ENCODE measurements at places on chromosomes 5 and 9. TPM values are rescaled to one million over a fixed set of nuclear protein-coding genes. Genes with fewer than 3 reads are reported as not detected.
A peak's percentile ranks its signal among the peaks of the same experiment; 100 is the strongest.

The RFX3 gene
- total RNA-seq = 14.9 TPM

- H3K4me3 ChIP-seq = no peak overlapping the region
- no peak overlapping the region for H3K27ac ChIP-seq
- H3K27me3 ChIP-seq = no peaks in the 10 kb centered on the region
- H3K4me1 ChIP-seq = no peaks in the 10 kb centered on the region
- H3K36me3 ChIP-seq = peaks cover 37% of the 10 kb centered on the region
- DNase-seq = no peak
These were observed 15.1 kb downstream of the ERMP1 start for GRCh38 chr9:5817862-5818261.

DNA sequence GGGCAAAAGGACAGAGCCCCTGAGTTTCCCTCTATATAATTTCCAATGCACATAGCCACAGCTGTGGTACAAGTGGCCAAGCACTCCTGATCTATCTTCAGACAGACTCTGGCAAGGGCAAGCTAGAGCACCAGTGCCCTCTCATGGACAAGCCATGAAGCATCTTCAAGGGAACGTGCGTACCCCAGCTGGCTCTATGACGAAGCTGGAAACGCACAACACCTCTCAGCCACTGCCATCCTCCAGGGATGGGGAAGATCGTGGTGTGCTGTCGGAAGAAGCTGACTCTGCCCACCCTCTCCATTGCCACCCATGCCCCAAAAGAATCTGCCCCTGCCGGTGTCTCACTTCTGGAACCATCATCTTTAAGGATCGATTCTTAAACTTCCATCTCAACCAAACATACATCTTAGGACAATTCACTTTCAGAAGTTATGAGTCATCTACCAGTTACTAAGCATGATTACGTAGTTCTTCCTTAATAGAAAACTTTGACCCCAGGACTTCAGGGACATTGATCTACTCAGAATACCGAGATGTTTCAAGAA lies 482.9 kb downstream of the AGTPBP1 start:
- peak; percentile 28 for DNase-seq
- no peak overlapping the region for H3K27ac ChIP-seq
- no peaks in the 10 kb centered on the region for H3K36me3 ChIP-seq
- no peaks in the 10 kb centered on the region for H3K27me3 ChIP-seq
- no peaks in the 10 kb centered on the region for H3K4me1 ChIP-seq

DNA sequence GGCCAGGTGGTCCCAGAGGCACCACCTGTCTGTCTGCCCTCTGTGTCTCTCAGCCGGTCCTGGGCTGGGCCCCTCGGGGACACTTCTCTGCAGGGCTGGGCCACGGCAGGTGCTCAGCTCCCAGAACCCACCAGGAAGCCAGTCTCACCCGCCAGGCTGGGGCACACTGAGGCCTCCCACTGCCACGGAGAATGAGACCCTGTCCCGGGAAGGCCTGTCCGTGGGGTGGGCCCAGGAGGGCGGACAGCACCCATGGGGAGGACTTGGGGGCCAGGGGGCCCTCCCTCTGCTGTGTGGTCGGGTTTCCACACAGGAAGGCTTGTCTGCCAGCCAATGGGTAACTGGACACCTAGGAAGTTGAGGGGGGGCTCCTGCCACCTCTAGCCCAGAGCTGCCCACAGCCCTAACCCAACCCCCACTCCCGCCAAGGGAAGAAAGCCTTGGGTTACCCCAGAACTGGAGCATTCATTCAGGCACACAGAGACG lies 4.1 kb upstream of the TUBB4B start:
- H3K4me3 ChIP-seq = no peak overlapping the region
- DNase-seq = no peak
- no peaks in the 10 kb centered on the region for H3K36me3 ChIP-seq

The ENC1 gene
- total RNA-seq = 4.0 TPM

DNA sequence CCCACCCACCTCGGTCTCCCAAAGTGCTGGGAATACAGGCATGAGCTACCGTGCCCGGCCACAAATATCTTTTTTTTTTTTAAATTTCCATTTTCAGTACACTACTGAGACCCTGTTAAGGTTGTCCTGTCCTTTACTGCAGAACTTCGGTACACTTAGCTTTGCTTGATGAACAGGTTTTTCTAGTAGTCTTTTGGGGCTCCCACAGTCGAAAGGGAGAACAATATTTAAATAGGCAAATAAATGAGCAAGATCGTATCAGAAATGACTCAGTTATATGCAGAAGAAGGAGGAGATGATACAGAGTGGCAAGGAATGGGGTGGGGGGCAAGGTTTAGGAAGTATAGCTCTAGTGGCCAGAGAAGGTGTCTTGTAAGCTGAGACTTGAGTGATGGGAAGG lies 52.7 kb downstream of the MSX2 start:
- no peaks in the 10 kb centered on the region for H3K36me3 ChIP-seq
- H3K27ac ChIP-seq = no peak overlapping the region
- H3K27me3 ChIP-seq = no peaks in the 10 kb centered on the region
- H3K4me3 ChIP-seq = no peak overlapping the region
- DNase-seq = no peak

DNA sequence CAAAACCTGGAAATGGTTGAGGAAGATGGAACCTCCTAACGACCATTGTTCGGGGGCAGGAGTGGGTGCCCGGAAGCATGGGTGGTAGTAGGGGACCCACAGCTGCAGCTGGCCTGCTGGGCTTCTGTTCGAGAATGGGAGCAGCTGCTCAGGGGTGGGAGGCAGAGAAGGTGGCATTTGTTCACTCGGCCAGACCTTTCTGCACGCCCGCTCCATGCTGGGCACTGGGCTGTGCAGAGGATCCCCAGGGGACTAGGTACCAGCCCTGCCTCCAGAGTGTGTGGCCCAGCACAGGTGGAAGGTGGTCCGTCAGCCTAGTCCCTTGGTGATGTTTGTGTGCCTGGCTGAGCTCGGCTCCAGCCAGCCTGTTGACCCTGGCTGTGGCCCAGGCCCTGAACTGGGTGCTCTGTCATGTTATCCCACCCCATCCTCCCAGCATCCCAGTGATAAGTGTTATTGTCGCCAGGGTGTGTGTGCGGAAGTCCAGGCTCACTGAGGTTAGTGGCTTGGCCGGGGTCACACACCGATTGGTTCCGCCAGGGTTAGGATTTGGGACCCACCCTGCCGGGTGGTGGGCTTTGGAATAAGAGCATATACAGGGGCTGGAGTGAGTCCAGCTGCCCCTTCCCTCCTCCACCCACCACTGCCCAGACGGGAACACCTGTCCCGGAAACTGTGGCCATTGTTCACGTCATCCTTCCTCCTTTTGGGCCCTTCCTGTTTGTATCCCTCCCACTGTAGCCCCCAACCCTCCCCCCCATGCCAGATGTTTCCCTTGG lies 4.8 kb downstream of the N4BP3 start:
- H3K4me1 ChIP-seq = peaks cover 39% of the 10 kb centered on the region
- no peak overlapping the region for H3K4me3 ChIP-seq
- peaks cover 87% of the 10 kb centered on the region for H3K27me3 ChIP-seq
- no peaks in the 10 kb centered on the region for H3K36me3 ChIP-seq
- H3K27ac ChIP-seq = no peak overlapping the region

DNA sequence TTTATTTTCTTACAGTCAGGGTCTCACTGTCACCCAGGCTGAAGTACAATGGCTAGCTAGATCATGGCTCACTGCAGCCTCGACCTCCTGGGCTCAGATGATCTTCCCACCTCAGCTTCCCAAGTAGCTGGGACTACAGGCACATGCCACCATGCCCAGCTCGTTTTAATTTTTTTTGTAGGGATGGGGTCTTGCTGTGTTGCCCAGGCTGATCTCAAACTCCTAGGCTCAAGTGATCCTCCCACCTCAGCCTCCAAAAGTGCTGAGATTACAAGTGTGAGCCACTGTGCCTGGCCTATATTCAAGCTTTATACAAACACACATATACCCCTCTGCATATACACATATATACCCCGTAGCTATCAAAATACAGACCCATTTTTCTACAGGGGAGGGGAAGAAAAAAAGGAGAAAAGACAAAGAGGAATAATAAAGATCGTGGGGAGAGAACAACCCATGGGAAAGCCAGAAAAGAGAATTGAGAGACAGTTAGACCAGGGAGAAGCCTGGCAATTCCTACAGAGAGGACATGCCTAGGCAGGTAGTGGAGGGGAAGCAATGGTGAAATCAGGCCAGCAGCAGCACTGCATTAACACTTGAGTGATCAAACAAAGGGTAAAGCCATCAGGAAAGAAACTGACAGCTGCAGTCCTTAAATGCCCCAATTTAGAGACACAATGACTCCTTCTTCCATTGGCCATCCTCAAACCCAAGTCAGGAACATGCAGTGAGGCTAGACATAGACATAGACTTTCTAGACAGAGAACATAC lies 102.7 kb downstream of the EFNA5 start:
- H3K36me3 ChIP-seq = no peaks in the 10 kb centered on the region
- no peaks in the 10 kb centered on the region for H3K4me1 ChIP-seq
- DNase-seq = no peak
- no peaks in the 10 kb centered on the region for H3K27me3 ChIP-seq

DNA sequence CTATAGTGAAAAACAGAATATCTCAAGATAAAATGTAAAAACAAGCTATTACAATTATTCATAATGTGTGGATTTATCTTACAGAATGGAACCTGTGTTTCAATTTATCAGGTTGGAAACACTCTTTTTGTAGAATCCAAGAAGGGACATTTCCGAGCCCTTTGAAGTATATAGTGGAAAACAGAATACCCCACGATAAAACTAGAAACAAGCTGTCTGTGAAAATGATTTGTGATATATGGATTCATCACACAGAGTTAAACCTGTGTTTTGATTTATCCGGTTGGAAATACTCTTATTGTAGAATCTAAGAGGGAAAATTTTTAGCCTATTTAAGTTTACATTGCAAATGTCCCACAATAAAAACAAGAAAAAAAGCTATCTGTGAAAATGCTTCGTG lies 388.2 kb downstream of the PRDM9 start:
- H3K4me3 ChIP-seq = no peak overlapping the region
- H3K4me1 ChIP-seq = no peaks in the 10 kb centered on the region
- no peaks in the 10 kb centered on the region for H3K36me3 ChIP-seq
- no peak for DNase-seq
- H3K27me3 ChIP-seq = no peaks in the 10 kb centered on the region

The SOX30 gene
- total RNA-seq = not detected

DNA sequence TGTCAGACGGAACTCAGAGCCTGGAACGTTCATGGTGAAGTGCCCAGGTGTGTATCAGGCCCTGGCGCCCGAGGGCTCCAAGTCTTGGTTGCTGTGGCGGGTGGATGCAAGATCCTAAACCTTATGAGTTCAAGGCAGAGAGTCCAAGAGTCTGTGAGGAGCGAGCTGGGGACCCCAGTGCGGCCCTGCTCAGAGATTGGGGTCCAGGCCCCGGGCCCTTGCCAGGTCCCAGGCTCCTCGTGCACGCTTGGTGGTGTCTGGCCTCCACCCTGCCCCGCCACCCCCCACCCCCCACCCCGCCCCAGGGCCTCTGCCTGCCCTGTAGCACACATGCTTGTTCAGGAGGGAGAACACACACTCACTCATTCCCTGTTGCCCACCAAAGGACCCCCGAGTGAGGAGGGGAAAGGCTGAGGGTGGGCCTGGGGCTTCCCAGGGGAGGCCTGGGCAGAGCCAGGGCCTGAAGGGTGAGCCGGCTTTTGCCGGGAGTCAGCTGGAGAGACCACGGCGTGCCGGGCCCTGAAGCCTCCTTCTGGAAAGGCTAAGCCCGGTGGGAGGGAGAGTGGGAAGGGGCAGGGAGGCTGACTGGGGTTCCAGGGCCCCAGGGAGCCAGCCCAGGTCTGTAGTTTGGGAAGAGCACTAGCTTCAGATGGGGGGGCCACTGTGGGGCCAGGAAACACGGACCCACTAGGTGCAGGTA lies 37.1 kb downstream of the FAM163B start:
- H3K27me3 ChIP-seq = peaks cover 22% of the 10 kb centered on the region
- no peak overlapping the region for H3K27ac ChIP-seq
- H3K4me3 ChIP-seq = no peak overlapping the region
- no peak for DNase-seq
- H3K4me1 ChIP-seq = peaks cover 18% of the 10 kb centered on the region

- no peak for DNase-seq
- H3K27ac ChIP-seq = no peak overlapping the region
- no peaks in the 10 kb centered on the region for H3K36me3 ChIP-seq
- H3K27me3 ChIP-seq = no peaks in the 10 kb centered on the region
- no peaks in the 10 kb centered on the region for H3K4me1 ChIP-seq
- H3K4me3 ChIP-seq = no peak overlapping the region
These were observed 323.9 kb upstream of the MSX2 start for GRCh38 chr5:174400461-174400860.

- DNase-seq = no peak
- no peaks in the 10 kb centered on the region for H3K27me3 ChIP-seq
- H3K4me1 ChIP-seq = no peaks in the 10 kb centered on the region
- no peak overlapping the region for H3K4me3 ChIP-seq
- H3K36me3 ChIP-seq = no peaks in the 10 kb centered on the region
These were observed 305.1 kb upstream of the RIOK2 start for GRCh38 chr5:97488126-97488668.

- no peak for DNase-seq
- H3K27ac ChIP-seq = no peak overlapping the region
- H3K27me3 ChIP-seq = no peaks in the 10 kb centered on the region
These were observed 206.2 kb downstream of the FER start for GRCh38 chr5:108953940-108954339.

- H3K4me3 ChIP-seq = no peak overlapping the region
- H3K36me3 ChIP-seq = no peaks in the 10 kb centered on the region
- no peak overlapping the region for H3K27ac ChIP-seq
- no peak for DNase-seq
- peaks cover 14% of the 10 kb centered on the region for H3K4me1 ChIP-seq
- H3K27me3 ChIP-seq = no peaks in the 10 kb centered on the region
These were observed 70.0 kb downstream of the AMBP start for GRCh38 chr9:114007991-114008666.

DNA sequence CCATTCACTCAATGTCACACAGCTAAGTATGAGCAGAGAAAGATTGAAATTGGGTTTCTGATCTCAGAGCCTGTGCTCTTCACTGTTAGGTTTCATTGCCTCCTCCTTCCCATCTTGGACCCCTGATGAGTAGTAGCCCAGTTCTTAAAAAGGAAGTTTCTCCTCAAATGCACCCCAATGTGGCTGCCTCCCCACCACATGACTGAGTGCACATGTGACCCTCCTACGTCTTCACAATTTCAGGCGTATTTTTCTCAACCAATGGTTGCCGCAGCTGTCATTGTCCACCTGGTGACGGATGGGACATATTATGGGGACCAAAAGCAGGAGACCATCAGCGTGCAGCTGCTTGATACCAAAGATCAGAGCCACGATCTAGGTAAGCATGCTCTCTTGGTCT lies 178.5 kb downstream of the PAPPA start:
- H3K27me3 ChIP-seq = no peaks in the 10 kb centered on the region
- no peak overlapping the region for H3K27ac ChIP-seq
- DNase-seq = no peak
- H3K4me3 ChIP-seq = no peak overlapping the region
- no peaks in the 10 kb centered on the region for H3K36me3 ChIP-seq

The CORO2A gene
- total RNA-seq = 1.9 TPM

- no peak overlapping the region for H3K4me3 ChIP-seq
- H3K27me3 ChIP-seq = no peaks in the 10 kb centered on the region
- H3K4me1 ChIP-seq = peaks cover 9% of the 10 kb centered on the region
- DNase-seq = peak; percentile 39
These were observed 97.4 kb downstream of the DAP start for GRCh38 chr5:10663489-10664179.

GRCh38 chr9:81242866-81243265 lies 446.5 kb downstream of the TLE1 start:
- H3K36me3 ChIP-seq = no peaks in the 10 kb centered on the region

GRCh38 chr5:194102-194501 lies 2.8 kb downstream of the LRRC14B start:
- no peaks in the 10 kb centered on the region for H3K36me3 ChIP-seq
- H3K27me3 ChIP-seq = peaks cover 40% of the 10 kb centered on the region
- no peak overlapping the region for H3K4me3 ChIP-seq
- no peaks in the 10 kb centered on the region for H3K4me1 ChIP-seq

Measured in tibial nerve (tissue), 4 donors.